HEK293T (cell line): ENCODE measurements at places on chromosomes 12 and 14.

GRCh38 chr12:119783787-119784186 lies 93.3 kb downstream of the CIT start:
- DNase-seq: no peak

DNA sequence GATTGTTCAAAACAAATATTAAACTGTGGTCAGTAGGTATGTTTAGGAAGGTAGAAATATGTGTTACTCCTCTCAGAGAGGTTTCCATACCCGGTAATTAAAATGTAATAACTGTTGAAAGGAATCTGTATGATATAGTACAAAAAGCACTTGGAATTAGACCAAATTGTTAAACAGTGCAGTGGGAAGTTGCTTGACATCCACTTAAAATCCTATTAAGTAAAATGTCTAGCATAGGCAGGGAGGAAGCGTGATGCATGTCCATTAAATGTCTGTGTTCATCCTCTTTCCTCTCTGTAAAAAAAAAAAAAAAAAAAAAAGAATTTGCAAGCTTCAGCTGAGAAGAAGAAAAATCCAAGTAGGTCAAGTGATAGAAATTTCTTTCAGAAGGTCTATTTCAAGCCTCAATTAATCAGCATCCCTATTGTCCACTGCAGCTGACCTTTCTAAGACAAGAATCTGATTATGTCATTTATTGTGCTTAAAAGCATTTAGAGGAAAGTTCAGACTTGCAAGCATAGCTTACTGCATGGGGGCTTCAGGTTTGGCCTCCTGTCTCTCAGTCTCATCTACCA lies 265.6 kb upstream of the RGS6 start:
- no peak for DNase-seq

DNA sequence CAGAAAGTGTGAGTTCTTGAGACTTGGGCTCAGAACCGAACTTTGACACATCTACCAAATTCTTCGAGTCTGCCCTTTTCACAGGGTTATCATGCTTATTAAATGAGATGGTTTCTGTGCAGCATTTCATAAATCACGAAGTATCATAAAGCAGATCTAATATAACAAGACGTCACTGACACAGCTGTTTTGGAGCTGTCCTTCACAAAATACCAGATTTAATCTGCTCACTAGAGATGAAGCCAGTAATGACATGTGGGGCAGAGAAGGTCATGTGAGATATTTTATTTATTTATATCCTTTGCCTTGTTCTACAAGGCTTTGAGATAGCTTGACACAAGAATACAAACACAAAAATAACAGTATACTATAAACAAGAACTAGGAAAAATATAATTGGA lies 127.0 kb downstream of the RPAP3 start:
- no peak for DNase-seq

DNA sequence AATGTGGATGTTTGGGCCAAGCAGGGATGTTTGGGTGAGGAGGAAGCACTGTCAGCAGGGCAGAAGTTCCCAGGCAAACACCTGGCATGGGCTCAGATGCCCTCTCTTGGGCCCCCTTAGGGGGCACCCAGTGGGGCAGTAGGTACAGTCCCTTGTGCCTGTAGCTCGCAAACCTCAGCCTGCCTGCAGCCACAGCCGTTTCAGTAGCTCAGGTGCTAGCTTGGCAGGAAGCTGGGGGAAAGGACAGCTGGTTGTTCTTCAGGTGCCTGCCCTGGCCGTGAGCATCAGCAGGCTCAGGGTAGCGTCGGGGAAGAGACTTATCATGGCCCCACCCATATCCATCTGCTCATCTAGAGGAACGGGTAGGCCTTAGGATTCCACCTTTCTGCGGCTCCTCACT lies 67.5 kb downstream of the B4GALNT3 start:
- no peak for DNase-seq
